ENCODE measurements at places on chromosomes 6 and 20.

GRCh38 chr6:134031696-134032255, 20.6 kb downstream of the SLC2A12 start:
- DNase-seq, result no peak

- no peak for DNase-seq
Measured at GRCh38 chr6:27890445-27891319, 21.5 kb downstream of the OR2B2 start.

- no peak for DNase-seq
Measured at GRCh38 chr20:4585104-4585753, 136.5 kb upstream of the PRND start.

- no peak for DNase-seq
Measured at GRCh38 chr6:113802779-113803178, 54.4 kb upstream of the MARCKS start.

DNA sequence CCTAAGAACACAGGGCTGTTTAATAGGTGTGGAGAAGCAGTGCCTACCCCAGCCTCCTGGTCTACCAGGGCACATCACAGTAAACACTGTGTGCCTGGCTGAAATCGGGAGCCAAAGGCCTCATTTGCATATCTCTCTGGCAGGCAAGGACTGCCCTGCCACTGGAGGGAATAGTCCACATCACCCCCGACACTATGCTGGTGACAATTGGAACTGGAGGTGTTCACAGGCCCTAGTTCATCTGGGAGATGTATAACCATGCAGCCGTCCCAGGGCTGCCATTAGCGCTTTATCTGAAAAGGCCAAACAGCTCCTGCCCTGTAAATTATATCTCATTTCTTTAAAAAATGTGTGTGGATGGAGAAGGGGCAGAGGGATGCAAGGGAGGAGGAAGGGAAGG, 150.3 kb downstream of the LINC00237 start:
- no peak for DNase-seq

DNA sequence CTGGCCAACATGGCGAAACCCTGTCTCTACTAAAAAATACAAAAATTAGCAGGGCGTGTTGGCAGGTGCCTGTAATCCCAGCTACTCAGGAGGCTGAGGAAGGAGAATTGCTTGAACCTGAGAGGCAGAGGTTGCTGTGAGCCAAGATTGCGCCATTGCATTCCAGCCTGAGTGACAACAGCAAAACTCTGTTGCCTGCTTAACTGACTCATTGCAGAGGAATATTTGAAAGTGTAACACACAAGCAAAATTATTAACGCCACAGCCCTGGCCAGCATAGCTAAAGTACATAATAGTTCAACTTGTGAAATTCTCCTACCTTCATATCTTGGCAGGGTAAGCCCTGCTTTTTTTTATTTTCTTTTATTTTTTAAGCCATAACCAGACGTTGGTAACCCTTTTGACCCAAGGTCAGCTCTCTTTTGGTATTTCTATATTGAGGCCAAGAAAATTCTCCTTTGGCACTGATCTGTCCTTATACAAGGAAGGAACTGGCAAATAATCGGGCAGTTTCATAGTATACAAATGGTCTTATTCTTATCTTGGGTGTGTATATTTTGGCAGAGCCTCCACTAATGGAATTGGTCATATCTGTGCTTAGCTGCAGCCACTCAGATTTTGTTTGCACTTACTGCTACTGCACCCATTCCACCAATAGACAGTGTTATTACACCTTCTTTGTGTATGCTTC, 4.0 kb upstream of the ADGRF5 start:
- no peak for DNase-seq

DNA sequence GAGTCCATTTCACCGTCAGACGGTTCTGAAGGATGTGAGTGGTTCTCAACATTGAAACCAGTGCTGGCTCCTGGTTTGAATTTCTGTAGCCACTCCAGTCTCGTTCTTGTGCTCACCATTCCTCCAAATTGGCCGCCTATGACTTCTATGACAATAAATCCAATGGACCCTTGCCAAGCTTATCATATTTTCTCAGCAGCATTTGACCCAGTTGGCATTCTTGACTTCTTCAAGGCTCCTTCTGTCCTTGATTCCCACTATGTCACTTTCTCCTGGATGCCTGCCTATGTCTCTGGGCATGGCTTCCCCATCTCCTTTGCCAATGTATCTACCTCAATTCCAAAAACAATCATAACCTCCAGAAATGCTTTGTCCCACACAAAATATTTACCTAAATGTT, 756.0 kb upstream of the NRSN1 start:
- DNase-seq, result no peak

GRCh38 chr20:64242797-64243475, 12.6 kb upstream of the PCMTD2 start:
- DNase-seq, result no peak

- DNase-seq, result no peak
Measured at GRCh38 chr6:1062786-1063545, 248.9 kb upstream of the FOXQ1 start.

GRCh38 chr6:93196406-93196970, 222.9 kb downstream of the EPHA7 start:
- no peak for DNase-seq

DNA sequence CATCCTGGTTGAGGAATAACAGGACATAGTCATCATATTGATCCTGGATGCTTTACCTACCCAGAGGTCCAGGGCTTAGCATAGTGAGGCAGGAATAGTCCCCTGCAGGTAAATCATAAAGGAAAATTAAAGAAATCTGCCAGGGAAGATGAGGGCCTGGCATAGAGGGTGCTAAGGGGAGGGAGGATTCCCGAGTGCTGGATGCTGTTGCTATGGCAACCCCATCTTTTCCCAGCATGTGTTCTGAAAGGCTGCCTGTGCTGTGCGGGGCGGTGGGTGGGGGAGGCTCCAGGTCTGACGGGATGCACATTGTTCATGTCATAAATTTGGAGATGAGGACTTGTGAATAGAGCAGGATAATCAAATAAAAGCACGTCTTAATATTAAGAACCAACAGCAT, 212.6 kb upstream of the PCSK2 start:
- no peak for DNase-seq

DNA sequence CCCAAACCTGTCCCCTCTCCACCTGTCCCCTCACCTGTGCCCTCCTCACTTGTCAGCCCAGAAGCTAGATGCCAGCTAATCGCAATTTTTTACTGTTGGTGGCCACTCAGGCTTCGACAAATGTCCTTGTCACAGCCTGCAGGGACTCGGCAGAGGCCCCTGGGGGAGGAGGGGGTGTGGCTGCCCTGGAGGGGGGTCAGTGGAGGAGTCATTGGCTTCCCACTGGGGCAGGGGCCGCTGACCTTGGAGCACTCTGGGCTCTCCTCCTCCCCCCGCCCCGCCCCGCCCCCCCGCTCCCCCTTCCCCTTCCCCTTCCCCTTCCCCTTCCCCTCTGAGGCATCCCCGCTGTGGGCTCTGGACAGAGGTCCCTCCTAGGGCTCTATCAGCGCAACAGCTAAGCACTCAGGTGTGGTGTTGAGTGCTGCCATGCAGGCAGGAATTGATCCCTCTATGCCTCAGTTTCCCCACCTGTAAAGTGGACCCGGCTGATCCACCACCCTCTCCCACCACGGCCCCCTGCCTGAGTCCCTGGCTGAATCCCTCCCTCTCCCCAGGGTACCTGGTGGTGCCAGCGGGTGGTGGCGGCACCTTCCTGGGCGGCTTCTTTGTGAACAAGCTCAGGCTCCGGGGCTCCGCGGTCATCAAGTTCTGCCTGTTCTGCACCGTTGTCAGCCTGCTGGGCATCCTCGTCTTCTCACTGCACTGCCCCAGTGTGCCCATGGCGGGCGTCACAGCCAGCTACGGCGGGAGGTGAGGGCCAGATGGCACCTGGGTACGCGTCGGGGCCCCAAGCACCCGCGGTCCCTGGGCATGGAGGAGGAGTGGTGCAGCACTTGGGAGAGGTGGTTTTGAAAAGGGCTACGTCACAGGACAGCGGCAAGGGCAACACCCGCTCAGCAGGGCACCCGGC, 23.8 kb downstream of the SLCO4A1 start:
- no peak for DNase-seq

DNA sequence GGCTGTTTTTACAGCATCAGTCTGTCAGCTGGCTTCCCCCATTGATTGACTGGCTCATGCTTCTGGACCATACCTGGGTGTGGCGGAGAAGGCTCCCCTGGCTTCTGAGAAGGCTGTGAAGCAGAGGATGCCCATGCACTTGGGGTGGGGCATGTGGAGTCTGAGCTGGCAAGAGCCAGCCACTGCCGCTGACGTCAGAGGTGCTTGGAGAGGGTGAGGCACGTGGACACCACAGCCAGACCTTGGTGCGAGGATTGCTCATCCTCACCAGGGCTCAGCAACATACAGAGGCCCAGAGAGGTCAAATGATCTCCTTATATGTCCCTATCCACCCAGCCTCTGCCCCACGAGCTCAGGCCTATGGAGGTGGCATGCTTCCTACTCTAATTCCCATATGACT, 211.2 kb upstream of the PMEPA1 start:
- no peak for DNase-seq

DNA sequence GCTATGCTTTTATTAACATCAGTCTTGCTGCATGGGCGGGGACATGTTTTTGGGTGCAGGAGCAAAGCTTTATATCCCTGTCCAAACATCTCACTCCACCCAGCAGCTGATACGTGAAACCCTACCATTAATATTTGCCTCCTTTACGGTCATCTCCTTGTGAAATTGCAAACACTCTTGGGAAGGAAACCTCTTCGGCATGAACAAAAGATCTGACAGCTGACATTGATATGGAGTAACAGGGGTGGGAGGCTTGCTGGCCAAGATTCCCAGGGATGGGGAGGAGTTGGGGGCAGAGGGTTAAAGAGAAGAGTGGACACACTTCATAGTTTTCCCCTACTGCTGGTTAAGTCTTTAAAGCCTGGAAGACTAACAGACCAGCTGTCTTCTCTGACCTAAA, 22.2 kb upstream of the VEGFA start:
- DNase-seq, result no peak

DNA sequence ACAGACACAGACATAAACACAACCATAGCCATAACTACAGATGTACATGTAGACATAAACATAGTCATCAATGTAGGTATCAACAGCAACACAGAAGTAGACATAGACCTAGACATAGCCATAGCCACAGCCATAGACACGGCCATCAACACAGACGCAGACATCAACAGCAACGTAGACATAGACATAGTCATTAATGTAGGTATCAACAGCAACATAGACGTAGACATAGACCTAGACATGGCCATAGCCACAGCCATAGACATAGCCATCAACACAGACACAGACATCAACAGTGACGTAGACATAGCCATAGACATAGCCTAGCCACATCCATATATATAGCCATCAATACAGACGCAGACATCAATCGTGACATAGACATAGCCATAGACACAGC, 258.3 kb upstream of the FOXQ1 start:
- no peak for DNase-seq

GRCh38 chr6:12203001-12203400, 87.2 kb upstream of the EDN1 start:
- DNase-seq, result no peak

- no peak for DNase-seq
Measured at GRCh38 chr6:89853068-89853467, 23.4 kb downstream of the CASP8AP2 start.
